ENCODE measurements at places on chromosomes 2 and 18. TPM values are rescaled to one million over a fixed set of nuclear protein-coding genes. Genes with fewer than 3 reads are reported as not detected.

DNA sequence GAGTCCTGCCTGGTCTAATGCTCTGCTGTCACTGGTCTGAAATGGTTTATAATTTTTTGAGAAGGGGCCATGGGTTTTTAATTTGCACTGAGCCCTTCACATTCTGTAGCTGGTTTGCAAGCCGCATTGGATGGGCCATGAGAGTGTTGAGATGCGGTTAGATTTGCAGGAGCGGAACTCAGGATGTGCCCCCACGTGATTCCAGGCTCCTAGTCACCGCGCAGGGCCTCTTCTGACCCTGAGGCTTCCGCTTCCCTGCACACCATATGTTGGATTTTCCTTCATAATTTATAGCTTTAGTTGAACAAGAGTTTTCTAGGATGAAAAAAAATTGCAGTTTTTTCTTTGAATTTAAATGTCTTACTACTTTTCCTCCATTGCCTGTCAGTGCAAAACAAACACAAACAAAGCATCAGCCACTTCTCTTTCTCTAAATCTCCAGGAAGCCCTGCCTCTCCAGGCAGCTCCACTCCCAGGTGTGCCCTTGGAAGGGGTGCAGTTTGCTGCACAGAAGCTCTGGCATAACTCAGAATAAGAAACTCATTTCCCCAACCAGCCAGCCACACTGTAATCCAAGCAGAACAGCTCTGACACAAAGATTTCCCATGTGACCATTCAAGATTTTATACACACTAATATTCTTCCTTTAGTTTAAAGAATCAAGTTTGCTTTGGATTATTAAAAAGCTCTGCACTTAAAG, 18.4 kb upstream of the TPO start:
- H3K36me3 ChIP-seq = no peaks in the 10 kb centered on the region
- H3K4me1 ChIP-seq = no peaks in the 10 kb centered on the region
- H3K27ac ChIP-seq = no peak overlapping the region
- H3K27me3 ChIP-seq = no peaks in the 10 kb centered on the region
- no peak overlapping the region for H3K4me3 ChIP-seq
- DNase-seq = no peak

DNA sequence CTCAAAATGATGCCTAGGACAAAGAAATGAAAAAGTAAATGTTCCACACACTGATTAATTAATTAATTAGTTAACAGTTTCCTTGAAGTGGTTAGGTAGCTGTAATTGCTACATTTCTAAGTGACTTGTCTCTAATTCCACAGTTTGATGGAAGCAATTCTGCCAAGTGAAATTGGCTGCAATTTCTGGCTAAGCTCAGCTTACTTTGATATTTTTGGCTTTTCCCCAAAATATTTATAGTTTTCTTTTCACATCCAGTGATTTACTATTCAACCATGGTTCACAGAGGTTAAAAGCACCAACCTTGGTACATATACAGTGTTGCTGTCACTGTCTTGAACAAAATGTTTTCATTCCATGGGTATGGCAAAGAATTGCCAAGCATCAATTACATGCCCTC, 459.5 kb upstream of the CDH20 start:
- H3K27me3 ChIP-seq = no peaks in the 10 kb centered on the region
- DNase-seq = no peak
- H3K27ac ChIP-seq = no peak overlapping the region
- no peak overlapping the region for H3K4me3 ChIP-seq

The SPC25 gene
- total RNA-seq = 35.6 TPM

- peaks cover 63% of the 10 kb centered on the region for H3K4me1 ChIP-seq
- H3K27ac ChIP-seq = peak overlapping the region; percentile 73
- H3K4me3 ChIP-seq = peak overlapping the region; percentile 73
- no peak for DNase-seq
- H3K36me3 ChIP-seq = peaks cover 13% of the 10 kb centered on the region
Observed at GRCh38 chr2:73983322-73984202, 1.1 kb upstream of the TET3 start.

- DNase-seq = no peak
- H3K27ac ChIP-seq = no peak overlapping the region
- no peaks in the 10 kb centered on the region for H3K36me3 ChIP-seq
- no peaks in the 10 kb centered on the region for H3K27me3 ChIP-seq
- H3K4me1 ChIP-seq = no peaks in the 10 kb centered on the region
Observed at GRCh38 chr18:6606411-6607085, 123.0 kb upstream of the ARHGAP28 start.

The TXNL4A gene
- total RNA-seq = 107 TPM

DNA sequence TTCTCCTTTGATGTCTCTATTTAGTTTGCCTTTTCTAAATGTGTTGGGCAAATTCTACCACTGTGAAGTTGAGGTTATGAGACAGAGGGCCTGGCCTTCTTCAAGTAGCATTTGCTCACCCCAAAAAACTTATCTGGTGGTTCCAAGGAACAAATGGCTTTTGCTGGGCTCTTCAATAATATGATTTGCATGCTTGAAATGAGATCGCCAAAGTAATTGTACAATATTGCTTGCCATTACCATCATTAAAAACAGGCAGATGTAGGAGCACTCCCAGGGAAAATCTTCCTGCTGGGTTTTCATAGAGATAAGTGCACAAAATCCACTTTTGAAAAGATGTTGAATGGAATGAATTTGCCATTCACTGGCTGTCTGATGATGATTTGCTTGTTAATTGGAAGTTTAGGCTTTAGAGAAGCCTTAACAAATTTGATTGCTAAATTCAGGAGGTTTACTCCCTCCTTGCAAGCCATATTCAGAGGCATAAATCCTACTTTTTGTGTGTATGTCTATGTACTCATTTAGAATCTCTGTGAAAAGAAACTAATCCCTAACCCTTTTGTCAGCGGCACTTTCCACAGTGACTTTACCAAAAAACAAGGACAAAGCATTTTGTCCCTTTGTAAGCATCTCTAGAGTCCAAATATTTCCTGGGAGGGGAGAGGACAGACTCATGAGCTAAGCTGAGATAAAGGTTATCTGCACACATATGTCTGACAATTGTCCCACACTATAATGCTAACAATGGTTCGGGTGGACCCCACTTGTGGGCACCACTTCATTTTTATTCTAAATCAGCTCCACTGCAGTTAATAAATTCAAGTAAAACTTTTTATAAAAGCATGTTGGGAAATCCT, 240.8 kb upstream of the PIK3C3 start:
- no peaks in the 10 kb centered on the region for H3K4me1 ChIP-seq
- no peak overlapping the region for H3K4me3 ChIP-seq
- no peak for DNase-seq
- H3K36me3 ChIP-seq = no peaks in the 10 kb centered on the region
- H3K27me3 ChIP-seq = no peaks in the 10 kb centered on the region

The SCRN3 gene
- 17.5 TPM for total RNA-seq

The TRPM8 gene
- total RNA-seq = not detected

GRCh38 chr2:196468394-196468793, 171.1 kb upstream of the CCDC150 start:
- no peaks in the 10 kb centered on the region for H3K36me3 ChIP-seq
- DNase-seq = no peak
- no peaks in the 10 kb centered on the region for H3K4me1 ChIP-seq
- H3K4me3 ChIP-seq = no peak overlapping the region
- H3K27ac ChIP-seq = no peak overlapping the region

GRCh38 chr18:56451188-56451587, 187.2 kb downstream of the TXNL1 start:
- H3K27ac ChIP-seq = no peak overlapping the region
- no peaks in the 10 kb centered on the region for H3K27me3 ChIP-seq
- no peaks in the 10 kb centered on the region for H3K4me1 ChIP-seq
- no peaks in the 10 kb centered on the region for H3K36me3 ChIP-seq

GRCh38 chr2:109535217-109535946, 78.4 kb downstream of the SEPTIN10 start:
- no peak for DNase-seq
- H3K27ac ChIP-seq = no peak overlapping the region
- no peak overlapping the region for H3K4me3 ChIP-seq

GRCh38 chr2:111634050-111634794, 249.8 kb downstream of the ANAPC1 start:
- peak overlapping the region; percentile 69 for H3K27ac ChIP-seq
- H3K27me3 ChIP-seq = peaks cover 13% of the 10 kb centered on the region
- H3K4me3 ChIP-seq = no peak overlapping the region

DNA sequence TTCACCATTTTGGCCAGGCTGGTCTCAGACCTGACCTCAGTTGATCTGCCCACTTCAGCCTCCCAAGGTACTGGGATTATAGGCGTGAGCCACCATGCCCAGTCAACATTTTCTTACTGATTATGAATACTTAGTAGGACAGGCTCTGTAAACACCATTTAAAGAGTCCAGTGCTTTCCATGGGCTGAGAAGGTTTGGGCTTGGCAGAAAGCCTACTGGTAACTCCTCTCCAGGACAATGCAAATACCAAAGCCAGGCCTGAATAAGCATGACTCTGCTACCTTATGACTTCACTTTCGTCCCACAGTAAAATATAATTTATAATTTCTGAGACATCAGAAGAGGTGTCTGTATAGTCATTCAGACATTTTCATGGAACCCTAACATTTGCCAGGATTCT, 60.2 kb upstream of the FAM117B start:
- no peaks in the 10 kb centered on the region for H3K36me3 ChIP-seq
- no peak overlapping the region for H3K4me3 ChIP-seq
- H3K4me1 ChIP-seq = no peaks in the 10 kb centered on the region
- H3K27ac ChIP-seq = peak overlapping the region; percentile 21
- peaks cover 4% of the 10 kb centered on the region for H3K27me3 ChIP-seq

All from activated naive CD8-positive, alpha-beta T cell treated with anti-CD3 and anti-CD28 coated beads, Interleukin-2, amount 10 ng/mL, durations not matched to agents 7 days and 5 days (primary cell).